ENCODE measurements at places on chromosomes 16 and 17.
A peak's percentile ranks its signal among the peaks of the same experiment; 100 is the strongest.

- H3K4me3 ChIP-seq = peak overlapping the region; percentile 73
- H3K27ac ChIP-seq = no peak overlapping the region
- peaks cover 46% of the 10 kb centered on the region for H3K4me1 ChIP-seq
- no peak for DNase-seq
- H3K36me3 ChIP-seq = peaks cover 32% of the 10 kb centered on the region
Observed at GRCh38 chr16:1613728-1614455, 1.7 kb downstream of the CRAMP1 start.

DNA sequence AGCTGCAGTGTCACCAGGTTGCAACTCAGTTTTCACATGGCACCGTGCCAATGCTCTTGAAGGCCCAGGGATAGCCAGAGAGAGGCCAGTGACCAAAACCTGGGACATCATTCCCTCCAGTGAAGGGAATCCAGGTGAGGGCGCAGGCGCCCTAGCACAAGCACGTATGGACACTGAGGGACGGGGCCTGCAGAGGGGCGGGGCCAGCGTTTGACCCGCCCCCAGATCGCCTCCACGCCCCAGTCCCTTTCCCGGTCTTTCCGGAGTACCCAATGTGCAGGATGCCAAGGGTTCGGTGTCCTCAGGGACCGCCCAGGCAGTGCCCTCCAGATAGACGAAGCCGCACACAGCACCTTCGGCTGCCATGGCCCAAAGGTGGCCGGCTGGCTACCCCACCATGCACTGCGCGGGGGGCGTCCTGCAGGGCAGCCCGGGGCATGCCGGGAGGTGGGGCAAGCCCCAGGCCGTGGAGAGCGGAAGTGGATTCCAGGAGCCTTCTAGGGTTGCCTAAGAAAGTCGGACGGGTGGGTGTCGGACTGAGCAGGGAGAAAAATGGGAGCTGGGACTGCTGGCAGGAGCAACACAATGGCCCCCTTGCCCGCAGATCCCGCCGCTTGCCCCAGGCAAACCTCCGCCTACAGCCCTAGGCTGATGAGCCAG is 4.6 kb downstream of the SLC12A4 start:
- no peak overlapping the region for H3K4me3 ChIP-seq
- no peaks in the 10 kb centered on the region for H3K27me3 ChIP-seq
- peaks cover 14% of the 10 kb centered on the region for H3K36me3 ChIP-seq
- no peak for DNase-seq

GRCh38 chr17:36856903-36857381 is 80.3 kb upstream of the LHX1 start:
- H3K36me3 ChIP-seq = no peaks in the 10 kb centered on the region
- H3K27ac ChIP-seq = no peak overlapping the region
- H3K27me3 ChIP-seq = peaks cover 2% of the 10 kb centered on the region
- DNase-seq = no peak

DNA sequence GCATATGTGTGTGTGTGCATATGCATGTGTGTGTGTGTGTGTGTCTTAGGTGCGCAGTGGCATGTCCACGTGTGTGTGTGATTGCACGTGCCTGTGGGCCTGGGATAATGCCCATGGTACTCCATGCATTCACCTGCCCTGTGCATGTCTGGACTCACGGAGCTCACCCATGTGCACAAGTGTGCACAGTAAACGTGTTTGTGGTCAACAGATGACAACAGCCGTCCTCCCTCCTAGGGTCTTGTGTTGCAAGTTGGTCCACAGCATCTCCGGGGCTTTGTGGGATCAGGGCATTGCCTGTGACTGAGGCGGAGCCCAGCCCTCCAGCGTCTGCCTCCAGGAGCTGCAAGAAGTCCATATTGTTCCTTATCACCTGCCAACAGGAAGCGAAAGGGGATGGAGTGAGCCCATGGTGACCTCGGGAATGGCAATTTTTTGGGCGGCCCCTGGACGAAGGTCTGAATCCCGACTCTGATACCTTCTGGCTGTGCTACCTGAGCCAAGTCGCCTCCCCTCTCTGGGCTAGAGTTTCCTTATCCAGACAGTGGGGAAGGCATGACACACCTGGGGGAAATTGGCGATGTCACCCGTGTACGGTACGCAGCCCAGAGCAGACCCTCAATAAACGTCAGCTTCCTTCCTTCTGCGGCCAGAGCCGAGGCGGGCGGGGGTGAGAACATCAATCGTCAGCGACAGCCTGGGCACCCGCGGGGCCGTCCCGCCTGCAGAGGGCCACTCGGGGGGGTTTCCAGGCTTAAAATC is 47.6 kb downstream of the IL21R start:
- H3K4me3 ChIP-seq = peak overlapping the region; percentile 10
- H3K36me3 ChIP-seq = peaks cover 45% of the 10 kb centered on the region
- H3K4me1 ChIP-seq = peaks cover 78% of the 10 kb centered on the region
- H3K27ac ChIP-seq = peak overlapping the region; percentile 18

DNA sequence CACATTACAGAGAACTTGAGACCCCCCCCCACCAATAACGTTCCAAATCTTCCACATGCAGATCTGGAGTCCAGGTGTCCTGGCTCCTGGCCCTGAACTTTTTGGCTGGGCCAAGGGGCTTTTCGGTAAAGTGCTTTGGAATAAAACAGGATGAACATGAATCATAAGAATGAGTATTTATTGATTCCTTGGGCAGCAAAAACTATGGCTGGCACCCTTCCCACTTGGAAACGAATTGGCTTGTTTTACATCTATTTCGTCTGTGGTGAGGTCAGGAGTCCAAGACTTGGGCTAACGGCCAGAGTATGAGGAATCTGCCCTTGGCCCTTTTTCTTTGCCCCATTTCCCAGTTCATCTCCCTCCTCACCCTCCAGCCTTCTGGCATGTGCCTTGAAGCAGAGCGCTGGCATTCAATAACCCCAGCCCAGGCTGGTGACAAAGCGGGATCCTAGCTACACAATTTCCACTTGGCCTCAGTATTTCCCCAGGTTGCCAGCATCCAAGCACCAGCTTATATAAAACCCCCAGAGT is 4.1 kb upstream of the UBTF start:
- no peak overlapping the region for H3K27ac ChIP-seq
- H3K27me3 ChIP-seq = no peaks in the 10 kb centered on the region
- H3K4me3 ChIP-seq = no peak overlapping the region
- peaks cover 16% of the 10 kb centered on the region for H3K4me1 ChIP-seq
- DNase-seq = no peak

DNA sequence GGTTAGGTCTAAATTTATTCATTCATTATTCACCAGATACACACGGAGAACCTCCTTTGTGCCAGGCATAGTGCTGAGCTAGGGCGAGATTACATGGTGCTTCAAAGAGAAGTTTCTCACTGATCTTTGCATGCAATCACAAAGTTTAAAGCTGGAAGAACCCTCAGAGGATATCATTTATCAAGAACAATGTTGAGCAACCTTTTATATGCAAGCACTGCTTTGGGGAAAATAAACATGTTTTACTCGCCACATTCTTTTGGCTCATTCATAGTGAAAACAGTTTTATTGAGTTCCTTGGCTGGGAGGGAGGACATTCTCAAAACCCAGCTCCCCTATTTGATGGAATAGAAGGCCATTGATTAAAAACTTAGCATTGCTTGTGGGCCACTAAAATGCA is 49.8 kb upstream of the XYLT1 start:
- no peak overlapping the region for H3K27ac ChIP-seq
- H3K36me3 ChIP-seq = no peaks in the 10 kb centered on the region
- no peak overlapping the region for H3K4me3 ChIP-seq

All from CD4-positive, alpha-beta T cell (primary cell).